ENCODE measurements at places on chromosomes 11 and 22.

- DNase-seq = no peak
These were observed 25.7 kb downstream of the KCNQ1 start for GRCh38 chr11:2470495-2470894.

GRCh38 chr11:46387919-46388618, 3.5 kb downstream of the CHRM4 start:
- no peak for DNase-seq

- no peak for DNase-seq
These were observed 16.7 kb downstream of the MMP7 start for GRCh38 chr11:102513869-102514268.

GRCh38 chr11:11440144-11440543, 87.1 kb upstream of the CSNK2A3 start:
- no peak for DNase-seq

DNA sequence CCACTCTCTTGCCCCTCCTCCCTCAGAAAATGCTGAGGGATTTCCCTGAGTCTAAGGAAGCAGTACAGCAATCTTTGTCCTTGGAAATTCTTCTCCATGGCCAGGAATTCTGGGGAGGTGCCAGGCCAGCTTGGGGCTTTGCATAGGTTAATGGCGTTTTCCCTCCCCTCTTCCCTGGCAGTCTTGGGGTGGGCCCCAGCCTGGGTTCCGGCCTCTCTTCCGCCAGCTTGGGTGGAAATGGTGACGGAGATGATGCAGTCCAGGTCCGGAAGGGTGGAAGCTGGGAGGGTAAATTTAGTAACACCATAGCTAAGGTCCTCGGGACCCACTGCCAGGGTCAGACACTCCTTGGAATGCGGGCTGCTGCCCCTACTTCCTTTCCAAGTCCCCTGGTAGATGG, 5.0 kb downstream of the PHLDB1 start:
- no peak for DNase-seq

DNA sequence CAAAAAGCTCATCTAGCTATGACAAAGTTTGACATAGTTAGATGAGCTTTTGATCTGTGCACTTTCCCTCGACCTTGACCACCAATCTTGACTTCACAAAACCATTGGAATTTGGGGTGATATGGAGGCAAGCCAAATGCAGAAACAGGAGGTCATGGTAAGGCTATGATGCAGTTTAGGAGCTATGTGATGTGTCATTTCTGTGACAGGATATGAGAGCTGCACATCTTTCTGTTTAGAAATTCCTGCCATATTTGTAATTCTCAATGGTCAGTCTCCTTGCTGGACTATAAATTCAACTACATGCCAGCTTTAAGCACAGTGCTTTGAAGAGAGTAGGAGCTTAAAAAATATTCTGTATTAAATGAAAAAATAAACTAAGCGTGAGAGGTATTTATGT, 12.9 kb downstream of the OR51B6 start:
- no peak for DNase-seq

DNA sequence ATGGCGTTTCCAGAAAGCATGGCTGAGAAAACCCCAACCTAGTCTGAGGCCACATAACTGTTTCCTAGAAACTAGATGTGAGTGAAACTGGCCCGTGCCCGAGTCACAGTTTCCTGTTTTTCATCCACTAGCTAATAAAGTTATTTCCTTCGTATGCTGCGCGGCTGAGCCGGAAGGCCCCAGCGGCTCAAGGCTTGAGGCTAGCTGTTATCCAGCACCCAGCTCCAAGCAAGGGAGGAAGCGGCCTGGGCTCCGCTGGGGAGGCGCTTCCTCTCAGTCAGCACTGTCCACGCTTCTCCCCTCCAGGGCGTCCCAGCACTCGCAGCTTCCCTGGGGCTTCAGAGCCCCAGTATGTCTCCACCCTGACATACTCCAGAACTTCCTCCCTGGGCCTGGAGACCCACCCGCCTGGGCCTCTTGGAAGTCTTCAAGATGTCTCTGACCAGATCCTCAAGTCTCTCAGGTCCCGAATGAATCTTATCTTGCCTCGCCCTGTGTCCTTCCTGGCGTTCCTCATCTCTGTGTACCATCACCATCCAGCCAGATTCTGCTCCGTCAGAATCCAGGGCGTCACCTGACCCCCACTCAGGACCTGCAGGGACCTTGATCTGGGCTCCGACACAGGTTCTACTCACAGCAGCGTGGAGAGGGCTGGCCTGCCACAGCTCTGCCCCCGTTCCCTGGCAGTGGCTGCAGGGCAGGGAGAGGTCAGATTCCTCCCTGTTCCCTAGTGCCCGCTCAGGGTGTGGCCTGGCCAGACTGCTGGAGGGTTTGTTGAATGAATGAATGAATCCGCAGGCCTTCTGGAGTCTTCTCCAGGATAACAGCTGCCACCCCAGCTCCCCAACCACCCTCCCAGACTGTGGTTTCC, 81.9 kb downstream of the LRRC32 start:
- DNase-seq = peak; percentile 31

DNA sequence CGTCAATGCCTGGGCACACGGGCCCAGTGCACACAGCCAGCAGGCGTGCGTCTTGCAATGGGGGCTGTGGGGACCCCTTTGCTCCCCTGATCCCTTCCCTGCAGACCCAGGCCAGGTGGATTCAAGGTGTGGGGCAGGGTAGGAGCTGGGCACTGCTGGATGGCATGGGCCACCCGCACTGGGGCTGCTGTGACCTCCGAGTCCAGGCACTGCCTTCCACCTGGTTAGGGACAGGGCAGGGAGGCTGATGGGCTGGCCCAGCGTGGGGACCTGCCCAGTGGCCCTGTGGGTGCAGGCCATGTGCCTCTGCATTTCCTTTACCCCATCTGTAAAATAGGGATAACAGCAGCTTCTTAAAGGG, 22.9 kb downstream of the KCNQ1 start:
- DNase-seq = no peak

- no peak for DNase-seq
These were observed 857.0 kb downstream of the KCNA4 start for GRCh38 chr11:29159552-29160465.

- peak; percentile 56 for DNase-seq
These were observed 12.1 kb downstream of the PLAAT5 start for GRCh38 chr11:63478896-63479295.

DNA sequence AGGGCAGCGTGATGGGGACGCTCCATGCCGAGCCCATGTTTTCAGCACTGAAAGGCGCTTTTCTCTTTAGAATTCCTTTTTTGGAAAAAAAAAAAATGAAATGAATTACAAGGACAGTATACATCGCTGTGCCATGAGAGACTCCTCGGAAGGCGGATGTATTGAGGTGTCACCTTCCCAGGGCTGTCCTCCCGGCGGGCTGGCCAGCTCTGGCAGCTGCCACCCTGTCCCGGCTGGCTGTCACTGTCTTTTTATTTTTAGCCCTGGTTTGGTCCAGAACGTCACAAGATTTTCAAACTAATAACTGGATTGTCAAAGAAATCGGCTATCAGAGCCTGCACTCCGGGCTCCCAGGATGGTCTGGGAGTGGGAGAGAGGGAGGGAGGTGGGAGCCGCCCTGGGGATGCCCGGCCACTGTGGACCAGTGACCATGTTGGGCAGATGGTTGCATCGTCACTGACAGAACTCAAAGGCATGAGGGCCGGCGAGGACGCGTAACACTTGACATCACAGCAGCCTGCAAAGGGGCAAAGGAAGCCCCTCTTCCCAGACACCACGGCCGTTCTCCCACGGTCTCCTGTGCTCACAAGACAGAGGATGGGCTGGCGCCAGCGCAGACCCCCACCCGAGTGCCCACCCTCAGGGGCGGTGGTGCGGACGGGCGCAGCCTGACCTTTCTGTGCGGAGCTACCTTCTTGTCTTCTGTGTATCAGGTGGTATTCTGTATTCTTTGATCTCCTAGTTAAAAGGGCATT, 392.9 kb downstream of the TBC1D22A start:
- DNase-seq = no peak

DNA sequence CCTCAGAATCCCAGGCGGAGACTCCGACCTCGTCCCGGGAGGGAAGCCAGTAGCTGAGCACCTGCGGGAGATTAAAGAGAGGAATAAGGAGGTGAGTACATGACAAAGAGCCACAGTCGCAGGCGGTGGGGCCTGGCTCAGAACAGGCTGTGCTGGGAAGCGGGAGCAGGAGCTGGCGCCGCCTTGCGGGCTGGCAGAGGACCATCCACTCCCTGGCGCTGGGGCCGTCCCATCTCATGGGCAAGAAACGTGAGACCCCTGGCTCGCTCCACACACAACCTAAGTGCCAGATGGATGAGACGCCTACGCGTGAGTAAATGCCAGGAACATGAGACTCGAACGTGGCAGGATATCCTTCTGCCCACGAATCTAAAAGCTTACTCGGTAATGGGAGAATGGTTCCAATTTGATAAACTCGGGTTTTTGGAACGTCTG, 6.3 kb downstream of the CEND1 start:
- DNase-seq = no peak
